NCI-H524 (cell line): ENCODE measurements at places on chromosomes 7 and 10.

GRCh38 chr10:76977046-76977445 lies 660.6 kb downstream of the KCNMA1 start:
- no peak for DNase-seq

DNA sequence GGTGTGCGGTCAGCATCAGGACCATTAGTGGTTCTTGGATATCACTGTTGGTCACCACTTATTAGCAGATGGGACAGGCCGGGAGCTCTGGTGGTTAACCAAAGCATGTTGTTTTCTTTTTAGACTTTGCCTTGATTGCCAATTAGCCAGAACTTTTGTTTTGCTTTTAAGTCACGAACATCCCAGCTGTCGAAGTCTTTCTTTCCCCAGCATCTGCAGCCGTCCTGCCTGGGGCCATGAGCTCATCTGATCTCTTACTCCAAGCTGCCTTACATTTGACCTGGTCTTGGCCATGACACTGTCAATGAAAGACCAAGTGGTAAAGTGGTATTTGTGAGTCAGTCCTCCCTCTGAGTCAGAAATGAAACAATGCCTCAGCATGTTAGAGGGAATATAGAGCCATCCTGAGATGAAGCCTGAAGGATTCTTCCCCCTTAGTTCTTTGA lies 53.9 kb upstream of the CREB5 start:
- DNase-seq, result no peak

- DNase-seq, result no peak
Observed at GRCh38 chr7:41824284-41824683, 121.4 kb upstream of the INHBA start.

- no peak for DNase-seq
Observed at GRCh38 chr10:113399065-113399464, 153.8 kb upstream of the HABP2 start.

DNA sequence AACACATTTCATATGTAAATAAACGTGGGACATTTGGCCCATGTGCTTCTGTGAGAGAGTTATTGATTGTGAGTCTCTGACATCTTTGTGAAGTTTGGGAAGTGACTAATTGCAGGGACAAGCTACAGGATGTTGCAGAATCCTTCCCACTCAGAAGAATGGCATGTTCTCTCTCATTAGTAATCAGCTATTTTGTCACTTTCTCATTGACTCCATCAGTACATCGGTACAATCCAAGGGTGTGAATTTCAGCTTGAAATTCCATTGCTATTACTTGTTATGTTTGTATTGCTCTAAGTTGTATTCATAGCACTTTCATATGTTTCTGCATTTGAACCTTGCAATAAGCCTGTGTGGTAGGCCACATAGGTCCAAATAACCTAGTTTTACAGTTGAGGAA lies 100.0 kb upstream of the KCNMA1 start:
- DNase-seq, result no peak

- DNase-seq, result no peak
Observed at GRCh38 chr7:104878577-104878976, 135.4 kb upstream of the KMT2E start.

GRCh38 chr10:29773675-29774091 lies 138.9 kb upstream of the SVIL start:
- no peak for DNase-seq

GRCh38 chr7:22654831-22655230 lies 72.2 kb upstream of the IL6 start:
- DNase-seq, result no peak

GRCh38 chr10:119248681-119249080 lies 41.3 kb downstream of the GRK5 start:
- no peak for DNase-seq

DNA sequence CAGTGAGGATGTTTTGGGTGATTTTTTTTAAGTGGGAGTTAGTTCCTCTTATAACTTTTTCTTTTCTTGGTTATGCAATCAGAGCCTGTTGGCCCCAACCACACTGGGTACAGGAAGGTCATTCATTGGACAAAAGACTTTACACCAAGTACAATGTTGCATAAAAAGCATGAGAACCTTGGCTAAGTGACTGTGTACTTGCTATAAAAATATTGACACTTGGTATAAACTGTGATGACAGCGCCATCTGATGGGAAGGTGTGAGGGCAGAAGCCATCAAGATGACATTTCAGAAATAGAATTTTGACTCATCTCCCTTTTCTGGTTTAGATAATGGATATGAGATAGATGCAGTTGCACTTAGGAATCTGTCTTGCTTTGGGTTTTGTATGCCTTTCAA lies 126.4 kb upstream of the CCDC6 start:
- no peak for DNase-seq

GRCh38 chr7:34158368-34159153 lies 253.2 kb downstream of the BMPER start:
- peak; percentile 35 for DNase-seq

DNA sequence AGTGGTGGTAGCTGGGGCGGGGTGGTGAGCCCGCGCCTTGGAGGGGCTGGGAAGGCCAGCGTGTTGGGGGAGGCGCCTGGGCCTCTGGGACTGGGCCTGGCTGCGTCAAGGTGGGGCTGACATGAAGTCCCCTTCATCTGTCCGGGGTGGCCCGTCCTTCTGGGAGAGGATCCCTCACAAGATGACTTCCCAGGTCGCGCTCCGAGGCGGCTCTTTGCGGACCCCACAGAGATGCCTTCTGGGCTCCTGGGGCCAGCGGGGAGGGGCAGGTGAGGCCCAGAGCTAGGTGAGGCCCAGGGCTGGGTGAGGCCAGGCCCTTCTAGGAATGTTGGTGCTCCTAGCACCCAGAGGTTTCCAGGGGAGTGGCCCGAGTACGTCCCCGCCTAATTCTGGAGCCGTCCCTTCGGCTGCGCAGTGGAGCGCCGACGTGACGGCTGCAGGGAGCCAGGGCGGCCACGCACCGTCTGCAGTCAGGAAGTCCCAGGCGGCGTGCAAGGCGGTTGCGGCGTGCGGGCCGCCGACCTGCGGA lies 58.2 kb upstream of the NUPR2 start:
- no peak for DNase-seq

- DNase-seq, result peak; percentile 1
Observed at GRCh38 chr10:24259365-24260130, 50.6 kb downstream of the KIAA1217 start.

- peak; percentile 14 for DNase-seq
Observed at GRCh38 chr7:17640730-17641377, 299.4 kb downstream of the SNX13 start.

DNA sequence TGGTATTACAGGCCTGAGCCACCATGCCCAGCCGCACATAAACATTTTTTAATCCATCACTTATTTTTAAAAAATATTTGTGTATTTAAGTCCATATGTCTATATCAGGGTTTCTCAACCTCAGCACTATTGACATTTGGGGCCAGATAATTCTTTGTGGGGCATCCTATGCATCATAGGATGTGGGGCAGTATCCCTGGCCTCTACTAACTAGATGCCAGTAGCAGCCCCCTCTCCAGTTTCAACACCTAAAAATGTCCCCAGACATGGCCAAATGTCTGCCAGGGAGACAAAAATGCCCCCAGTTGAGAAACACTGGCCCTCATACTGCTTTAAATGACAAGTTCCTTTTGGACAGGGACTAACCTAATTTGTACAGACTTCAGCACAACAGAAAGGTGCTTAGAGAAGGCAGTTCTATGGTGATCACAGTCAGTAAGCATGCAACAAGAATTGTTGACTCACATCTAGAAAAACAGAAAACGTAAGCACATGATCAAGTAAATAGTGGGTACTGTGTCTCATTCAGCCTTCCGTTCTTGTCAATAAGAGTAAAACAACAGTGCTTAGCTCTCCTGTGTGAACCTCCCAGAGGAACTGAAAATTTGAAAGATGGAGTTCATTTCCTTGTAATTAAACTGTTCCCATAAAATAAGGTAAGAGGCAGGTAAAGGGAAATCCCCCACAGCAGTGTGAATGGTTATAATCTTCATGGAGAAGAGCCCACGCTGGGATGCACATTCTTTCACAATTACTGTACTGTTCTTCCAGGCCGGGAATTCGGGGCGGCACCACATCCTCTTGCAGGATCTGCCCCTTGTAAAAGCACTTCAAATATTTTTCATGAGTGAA lies 17.3 kb upstream of the ADRB1 start:
- no peak for DNase-seq
